ENCODE measurements at places on chromosomes 5 and 9. TPM values are rescaled to one million over a fixed set of nuclear protein-coding genes. Genes with fewer than 3 reads are reported as not detected.

DNA sequence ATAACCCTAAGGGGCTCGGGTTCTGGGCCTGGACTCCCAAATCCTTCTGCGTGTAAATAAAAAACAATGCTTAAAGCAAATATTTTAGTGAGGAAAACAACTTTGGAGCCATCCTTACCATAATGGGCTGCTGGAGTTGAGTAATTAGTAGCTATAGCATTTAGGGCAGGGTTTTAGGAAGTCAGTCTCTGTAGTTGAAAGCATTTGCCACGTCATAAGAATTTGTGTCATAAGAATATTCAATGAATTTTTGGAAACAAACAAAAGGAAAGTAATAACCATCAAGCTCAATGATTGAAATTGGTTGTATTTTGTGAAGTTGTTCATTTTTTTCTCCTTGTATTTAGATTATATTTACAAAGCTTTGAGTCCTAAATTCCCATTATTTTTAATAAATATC lies 114.8 kb upstream of the ELL2 start:
- DNase-seq = no peak

GRCh38 chr5:32151198-32151597 lies 22.9 kb downstream of the GOLPH3 start:
- DNase-seq = no peak

- no peak for DNase-seq
These were observed 98.4 kb downstream of the FBXL7 start for GRCh38 chr5:15598294-15598902.

- DNase-seq = no peak
These were observed 4.6 kb upstream of the SAR1B start for GRCh38 chr5:134637116-134637721.

DNA sequence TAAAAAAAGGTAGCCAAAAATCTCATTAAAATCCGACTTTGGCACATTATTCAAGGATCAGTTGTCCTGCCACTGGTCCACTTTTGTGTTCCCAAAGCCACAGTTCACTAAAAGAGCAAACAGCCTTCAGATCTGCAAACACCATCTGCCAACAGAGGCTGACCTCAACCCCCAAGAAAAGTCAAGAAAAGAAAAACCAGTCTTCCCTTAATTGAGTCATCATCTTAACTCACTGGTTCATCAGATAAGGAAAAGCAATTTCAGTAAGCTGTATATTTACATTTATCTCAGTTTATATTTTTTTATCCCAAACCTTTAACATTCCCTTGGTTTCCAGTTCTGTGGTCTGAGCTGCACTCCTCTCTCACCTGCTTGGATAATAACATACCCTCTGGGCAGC lies 21.2 kb downstream of the RASEF start:
- DNase-seq = no peak

GRCh38 chr9:126461029-126461428 lies 134.4 kb downstream of the MVB12B start:
- no peak for DNase-seq

DNA sequence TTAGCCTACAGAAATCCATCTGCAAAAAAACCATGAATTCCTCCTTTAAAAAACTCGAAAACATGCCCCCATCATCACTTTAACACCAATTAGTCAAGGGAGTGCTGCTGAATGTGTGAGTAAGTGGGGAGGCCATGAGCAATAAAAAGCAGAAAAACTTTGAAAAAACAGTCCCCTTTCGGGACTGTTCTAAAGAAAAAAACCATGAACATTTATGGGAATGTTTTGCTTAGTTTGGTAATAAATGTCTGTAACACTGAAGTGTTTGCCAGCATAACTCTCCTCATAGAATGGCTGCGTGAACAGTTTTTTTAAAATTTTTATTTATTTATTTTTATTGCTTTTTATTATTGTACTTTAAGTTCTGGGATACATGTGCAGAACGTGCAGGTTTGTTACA lies 99.4 kb upstream of the TARS1 start:
- no peak for DNase-seq

DNA sequence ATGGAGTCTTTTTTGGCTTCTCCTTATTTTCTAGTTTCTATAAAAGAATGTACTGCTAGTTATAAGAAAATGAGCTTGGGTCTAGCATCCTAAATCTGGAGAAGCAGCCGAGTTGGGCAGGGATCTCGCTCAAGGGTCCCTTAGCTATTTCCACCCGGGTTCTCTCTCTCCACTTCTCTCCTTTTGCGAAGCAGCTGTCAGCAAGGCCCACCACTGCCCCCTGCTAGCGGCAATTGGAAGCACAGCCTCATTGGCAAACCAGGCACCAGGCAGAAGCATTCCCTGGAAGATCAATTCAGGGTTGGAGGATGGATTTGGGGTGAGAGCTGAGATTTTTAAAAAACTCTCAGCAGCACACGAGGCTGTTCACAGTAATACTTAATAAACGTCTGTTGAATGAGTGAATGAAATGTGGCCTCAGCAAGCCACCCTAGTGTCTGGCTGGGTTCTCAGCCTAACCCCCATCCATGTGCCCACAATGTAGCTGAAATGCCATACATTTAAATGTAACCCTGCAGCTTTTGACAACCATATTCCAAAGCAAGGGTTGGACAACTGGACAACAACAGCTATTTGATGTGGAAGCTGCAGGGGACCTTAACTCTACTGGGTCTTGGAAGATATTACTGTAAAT lies 34.6 kb upstream of the TNIP1 start:
- peak; percentile 73 for DNase-seq

DNA sequence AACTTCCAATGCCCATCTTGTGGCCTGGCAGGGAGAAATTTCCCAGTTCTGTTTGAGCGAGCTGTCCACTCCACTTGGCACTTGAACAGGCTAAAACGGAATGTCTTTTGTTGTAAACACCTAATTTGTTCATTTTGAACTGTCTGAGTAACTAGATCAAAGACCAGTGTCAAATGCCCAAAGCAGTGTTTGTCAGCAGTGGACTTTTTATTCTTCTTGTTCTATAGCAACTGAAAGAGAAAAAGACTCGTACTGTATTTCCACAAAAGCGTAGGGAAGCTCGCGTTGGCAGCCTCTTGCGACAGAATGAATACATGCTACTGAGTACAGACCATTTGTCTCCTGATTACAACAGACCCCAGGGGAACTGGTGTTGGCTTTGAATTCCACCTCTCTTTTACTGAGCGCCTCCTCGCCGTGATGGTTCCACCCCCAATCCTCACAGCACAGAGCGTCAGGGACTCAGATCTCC lies 601.8 kb upstream of the ZNF608 start:
- peak; percentile 25 for DNase-seq

DNA sequence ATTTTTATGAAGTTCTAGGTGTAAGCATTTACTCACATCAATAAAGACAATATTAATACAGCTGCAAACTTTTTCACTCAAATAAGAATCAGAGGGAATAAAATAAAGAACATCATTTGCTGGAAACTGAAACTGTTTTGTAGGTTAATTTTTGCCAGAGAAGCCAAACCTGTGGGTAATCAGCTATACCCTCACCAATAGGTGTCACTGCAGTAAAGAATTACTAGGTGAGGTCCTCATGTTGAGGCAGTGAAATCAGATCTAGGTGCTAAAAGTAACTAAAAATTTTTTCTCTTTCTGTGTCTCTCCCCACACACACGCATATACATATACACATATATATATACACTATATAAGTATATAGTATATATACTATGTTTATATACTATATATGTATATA lies 1016.3 kb upstream of the SEMA6A start:
- no peak for DNase-seq

DNA sequence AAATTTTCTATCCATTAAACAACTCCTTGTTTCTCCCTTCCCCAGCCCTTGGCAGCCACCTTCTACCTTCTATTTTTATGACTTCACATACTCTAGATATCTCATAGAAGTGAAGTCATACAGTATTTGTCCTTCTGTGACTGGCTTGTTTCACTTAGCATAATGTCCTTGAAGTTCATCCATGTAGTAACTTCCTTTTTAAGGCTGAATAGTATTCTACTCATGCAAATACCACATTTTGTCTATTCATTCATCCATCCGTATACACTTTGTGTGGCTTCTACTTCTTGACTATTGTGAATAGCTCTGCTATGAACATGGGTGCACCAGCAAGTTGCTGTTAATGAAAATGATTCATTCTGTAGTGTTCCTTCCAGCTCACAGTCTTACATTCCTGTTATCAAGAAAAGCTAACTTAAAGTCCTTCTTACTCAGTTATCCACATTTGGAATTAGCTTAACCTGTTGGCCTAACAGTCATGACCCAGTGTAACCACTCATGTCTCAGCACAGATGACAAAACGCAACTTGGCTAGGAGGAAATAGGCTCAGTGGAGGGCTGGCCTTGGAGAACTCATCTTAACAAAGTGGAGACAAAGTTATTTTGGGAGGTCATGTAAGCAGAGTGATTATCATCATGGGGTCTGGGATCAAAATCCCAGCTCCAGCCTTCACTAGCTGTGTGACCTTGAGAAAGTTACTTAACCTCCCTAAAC lies 129.7 kb upstream of the MAP3K1 start:
- no peak for DNase-seq

DNA sequence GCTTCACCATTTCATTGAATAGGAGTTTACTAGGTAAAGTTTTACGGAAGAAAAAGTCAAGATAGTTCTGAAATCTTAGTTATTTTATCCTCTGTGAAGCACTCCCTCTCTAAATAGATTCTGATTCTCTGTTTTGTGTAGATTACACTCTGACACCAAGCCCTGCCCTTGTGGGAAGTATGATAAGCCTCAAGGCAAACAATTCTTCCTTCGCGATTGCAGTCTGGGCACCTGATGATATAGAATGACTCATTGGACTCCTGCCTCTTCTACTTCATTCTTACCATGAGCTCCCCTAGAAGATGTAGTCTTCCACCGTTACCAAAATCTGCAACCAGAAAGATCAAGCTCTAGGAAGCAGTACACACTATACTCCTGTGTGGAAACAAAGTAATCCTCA lies 626.9 kb upstream of the PTGER4 start:
- DNase-seq = no peak

DNA sequence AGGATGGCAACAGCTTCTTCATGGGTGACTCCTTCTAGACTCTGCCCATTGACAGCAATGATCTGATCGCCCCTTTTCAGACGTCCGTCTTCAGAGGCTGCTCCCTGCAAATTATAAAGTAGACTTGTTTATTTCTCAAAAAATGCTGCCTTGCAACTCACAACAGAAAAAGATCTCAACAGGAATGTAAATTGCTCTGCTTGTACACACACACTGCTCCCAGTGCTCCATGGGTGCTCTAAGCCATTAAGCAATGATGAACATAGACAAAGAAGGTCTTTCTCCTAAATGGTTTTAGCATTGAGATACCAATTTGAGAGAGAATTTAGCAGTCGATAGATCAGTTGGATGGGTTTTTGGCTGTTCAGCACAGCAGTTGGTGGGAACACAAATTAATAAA lies 172.5 kb downstream of the MPDZ start:
- no peak for DNase-seq

DNA sequence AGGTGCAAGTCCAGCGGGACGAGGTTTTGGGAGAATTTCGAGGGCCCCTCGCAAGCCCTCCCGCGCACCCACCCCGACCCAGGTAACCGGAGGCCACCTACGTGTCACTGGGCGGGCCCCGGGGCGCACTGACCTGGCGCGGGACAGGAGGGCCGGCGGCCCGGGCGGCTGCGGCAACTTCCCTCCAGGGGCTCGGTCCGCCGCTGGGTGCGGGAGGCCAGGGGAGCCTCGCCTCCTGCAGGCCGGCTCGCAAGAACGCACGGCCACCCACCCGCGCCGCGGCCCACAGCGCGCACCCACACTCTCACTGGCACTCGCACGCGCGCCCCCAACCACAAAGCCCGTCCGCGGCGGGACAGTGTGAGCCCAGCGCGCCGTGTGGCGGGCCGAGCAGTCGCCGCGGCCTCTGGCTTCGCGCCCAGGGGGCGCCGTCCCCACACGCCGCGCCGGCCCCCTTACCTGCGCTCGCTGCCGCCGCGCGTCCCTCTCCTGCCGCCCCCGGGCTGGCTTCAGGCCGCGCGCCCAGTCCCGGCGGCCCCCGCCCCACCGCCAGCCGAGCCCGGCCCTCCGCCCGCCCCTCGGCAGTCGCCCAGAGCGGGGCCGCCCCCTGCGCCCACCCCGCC lies 451 bp downstream of the LPAR1 start:
- DNase-seq = no peak

GRCh38 chr9:70816316-70816715 lies 305.1 kb downstream of the TRPM3 start:
- DNase-seq = no peak

- DNase-seq = no peak
These were observed 84.3 kb upstream of the CAST start for GRCh38 chr5:96577909-96578308.

GRCh38 chr9:38036359-38037084 lies 32.5 kb downstream of the SHB start:
- no peak for DNase-seq

DUSP1 gene
- total RNA-seq = 123 TPM

NR6A1 gene
- 1.1 TPM for total RNA-seq

SV2C gene
- total RNA-seq = not detected

C6 gene
- total RNA-seq = 93.2 TPM

PCDHA9 gene
- total RNA-seq = not detected

NINJ1 gene
- total RNA-seq = 56.3 TPM

SPINK6 gene
- not detected for total RNA-seq

PCDHGA1 gene
- 4.2 TPM for total RNA-seq

IL9 gene
- not detected for total RNA-seq

PCDHGB5 gene
- total RNA-seq = 11.7 TPM

FAT2 gene
- total RNA-seq = 0.11 TPM
